Activated T-helper 17 cell treated with anti-CD3 and anti-CD28 coated beads, Interleukin-2, amount 50 U/mL, for 72 hours (primary cell): ENCODE measurements at places on chromosomes 5 and 9.

- no peak for ATAC-seq
These were observed 64.4 kb upstream of the ANGPTL2 start for GRCh38 chr9:127186806-127187205.

DNA sequence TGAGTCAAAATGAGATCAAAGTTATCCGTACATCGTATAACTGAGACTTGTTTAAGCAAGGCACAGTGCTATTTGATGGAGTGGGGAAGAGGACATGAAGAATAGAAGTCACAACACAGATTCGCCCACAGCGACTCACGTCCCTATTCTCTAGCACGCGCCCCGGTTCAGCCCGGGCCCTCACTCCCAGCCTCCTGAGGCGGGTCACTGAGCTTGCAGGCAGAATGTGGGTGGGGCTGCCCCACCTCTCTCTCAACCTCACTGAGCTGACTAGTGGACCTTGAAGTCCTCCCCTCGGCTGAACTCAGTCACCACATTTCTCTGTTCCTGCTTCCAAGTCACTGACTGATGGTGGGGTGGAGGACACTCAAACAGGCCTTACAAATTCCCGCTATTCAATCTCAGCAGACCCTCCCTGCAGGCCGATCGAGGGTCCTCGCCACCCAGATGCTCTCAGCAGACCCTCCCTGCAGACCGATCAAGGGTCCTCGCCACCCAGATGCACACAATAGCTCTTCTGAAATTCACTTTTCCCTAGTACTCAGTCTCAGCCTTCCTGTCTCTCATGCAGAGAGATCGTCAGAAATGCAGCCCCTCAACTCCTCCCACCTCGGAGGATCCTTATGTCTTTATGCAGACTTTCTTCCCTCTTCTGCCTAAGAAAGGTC is 12.9 kb downstream of the GLDC start:
- no peak for ATAC-seq

DNA sequence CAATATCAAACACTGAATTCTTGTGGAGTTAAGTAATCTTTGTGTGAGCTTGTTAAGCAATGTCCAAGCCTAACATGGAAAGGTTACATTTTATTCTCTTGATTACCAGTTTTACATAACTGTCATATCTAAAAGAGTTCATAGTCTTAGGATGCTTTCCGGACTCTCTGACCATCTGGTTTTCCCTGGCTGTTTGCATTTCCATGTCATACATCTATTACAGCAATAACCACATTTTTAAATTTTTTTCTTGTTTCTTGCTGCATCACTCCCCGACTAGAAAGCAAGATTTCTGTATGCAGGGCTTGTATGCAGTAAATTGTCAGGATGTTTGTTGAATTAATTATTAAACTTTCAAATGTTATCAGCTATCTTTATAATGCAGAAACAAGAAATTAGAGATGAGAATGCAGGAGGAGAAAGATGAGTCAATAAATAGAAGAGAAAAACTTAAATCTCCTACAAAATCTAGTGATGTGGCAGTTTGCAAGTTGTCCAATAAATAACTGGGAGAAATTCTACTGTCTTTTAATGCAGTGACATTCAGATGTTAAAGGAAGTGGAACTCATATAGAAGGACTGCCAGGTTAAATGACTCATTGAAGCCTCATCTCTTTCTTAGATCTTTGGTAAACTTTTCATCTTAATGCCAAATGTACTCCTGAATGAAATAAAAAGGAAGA is 179.6 kb upstream of the SGCD start:
- ATAC-seq: no peak

DNA sequence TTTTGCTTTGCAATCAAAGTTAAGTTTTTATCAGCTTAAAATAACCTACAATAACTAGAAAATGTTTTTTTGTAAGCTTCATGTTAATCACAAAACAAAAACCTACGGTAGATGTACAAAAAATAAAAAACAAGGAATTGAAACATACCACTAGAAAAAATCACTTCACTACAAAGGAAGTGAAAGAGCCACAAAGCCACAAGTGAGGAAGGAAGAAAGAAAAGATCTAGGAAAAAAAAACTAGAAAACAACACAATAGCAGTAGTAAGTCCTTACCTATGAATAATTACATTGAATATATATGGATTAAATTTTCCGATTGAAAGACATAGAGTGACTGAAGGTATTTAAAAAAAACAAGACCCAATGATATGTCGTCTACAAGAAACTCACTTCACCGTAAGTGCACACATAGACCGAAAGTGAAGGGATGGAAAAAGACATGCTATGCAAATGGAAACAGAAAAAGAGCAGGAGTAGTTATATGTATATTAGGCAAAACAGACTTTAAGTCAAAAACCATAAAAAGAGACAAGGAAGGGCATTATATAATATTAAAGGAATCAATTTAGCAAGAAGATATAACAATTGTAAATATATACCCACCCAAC is 13.4 kb upstream of the ZDHHC21 start:
- ATAC-seq: no peak

- ATAC-seq: no peak
These were observed 3.3 kb downstream of the SNAPC3 start for GRCh38 chr9:15426019-15426418.

GRCh38 chr5:36728697-36729543 is 122.5 kb downstream of the SLC1A3 start:
- ATAC-seq: peak; percentile 57

DNA sequence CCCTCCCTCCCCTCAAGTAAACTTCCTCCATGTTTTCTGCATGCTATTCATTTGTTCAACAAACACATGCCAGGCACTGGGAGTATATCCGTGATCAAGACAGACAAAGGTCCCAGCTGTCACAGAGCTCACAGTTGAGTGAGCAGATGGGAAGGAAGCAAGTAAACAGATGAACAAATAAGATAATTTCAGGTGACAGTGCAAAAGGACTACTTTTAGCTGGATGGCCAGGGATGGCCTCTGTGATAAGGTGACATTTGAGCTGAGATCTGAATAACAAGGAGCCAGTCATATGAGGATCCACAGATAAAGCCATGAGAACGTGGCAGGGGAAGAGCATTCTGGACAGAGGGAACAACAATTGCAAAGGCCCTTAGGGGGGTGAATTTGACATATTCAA is 121.7 kb upstream of the RAD23B start:
- ATAC-seq: no peak

DNA sequence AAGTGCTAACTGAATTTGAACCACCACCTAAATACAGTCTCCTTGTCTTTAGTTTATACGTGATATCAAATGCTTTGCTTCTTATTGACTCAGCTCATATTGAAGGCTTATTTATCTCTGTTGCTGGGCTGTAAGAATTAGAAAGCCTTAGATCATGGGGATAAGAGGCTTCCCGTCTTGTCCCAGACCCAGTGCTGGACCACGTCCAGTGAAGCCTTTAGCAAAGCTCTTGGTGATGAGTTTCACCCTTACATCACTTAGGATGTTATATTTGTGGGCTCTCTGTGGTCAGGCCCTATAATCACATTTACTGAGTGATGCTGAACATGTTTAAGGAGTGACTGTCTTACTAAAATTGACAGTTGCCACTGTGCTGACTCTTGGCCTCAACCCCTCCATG is 11.2 kb downstream of the FAM240B start:
- no peak for ATAC-seq

GRCh38 chr9:95509851-95510708 is 6.7 kb downstream of the PTCH1 start:
- no peak for ATAC-seq

DNA sequence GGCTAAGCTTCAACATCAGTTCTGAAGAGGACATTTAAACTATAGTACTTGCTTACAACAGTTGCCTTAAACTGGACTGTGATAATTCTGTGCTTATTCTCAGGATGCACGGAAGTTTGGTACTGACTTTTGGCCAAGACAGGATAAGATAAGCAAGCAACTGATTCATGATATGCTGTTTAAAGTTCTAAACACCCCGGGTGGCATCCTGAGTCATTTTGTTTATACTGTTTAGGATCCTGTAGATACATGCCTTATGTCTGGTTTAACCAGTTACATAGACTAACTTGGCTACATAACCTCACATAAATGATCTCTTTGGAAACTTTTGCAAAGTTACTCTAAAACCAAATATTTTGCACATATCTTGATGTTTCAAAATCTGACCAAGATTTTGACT is 95.9 kb downstream of the CDH9 start:
- ATAC-seq: no peak

- no peak for ATAC-seq
These were observed 204.0 kb upstream of the PRDM9 start for GRCh38 chr5:23303435-23303834.

- peak; percentile 84 for ATAC-seq
These were observed 23.5 kb upstream of the ALDOB start for GRCh38 chr9:101458963-101459631.

- no peak for ATAC-seq
These were observed 17.5 kb downstream of the PALM2AKAP2 start for GRCh38 chr9:109797509-109797908.

DNA sequence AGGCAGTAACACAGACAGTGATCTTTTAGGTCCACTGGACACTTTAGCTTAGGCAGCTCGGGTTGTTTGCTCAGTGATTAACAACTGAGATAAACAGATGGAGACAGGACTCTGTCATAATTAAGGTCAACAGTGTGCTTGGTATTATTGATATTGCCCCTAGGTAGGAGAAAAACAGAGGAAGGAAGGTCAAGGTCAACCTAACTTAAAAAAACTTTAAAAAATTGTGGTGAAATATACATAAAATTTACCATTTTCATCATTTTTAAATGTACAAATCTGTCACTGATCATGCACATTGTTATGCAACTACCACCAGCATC is 2.1 kb upstream of the HSPA4 start:
- ATAC-seq: no peak

DNA sequence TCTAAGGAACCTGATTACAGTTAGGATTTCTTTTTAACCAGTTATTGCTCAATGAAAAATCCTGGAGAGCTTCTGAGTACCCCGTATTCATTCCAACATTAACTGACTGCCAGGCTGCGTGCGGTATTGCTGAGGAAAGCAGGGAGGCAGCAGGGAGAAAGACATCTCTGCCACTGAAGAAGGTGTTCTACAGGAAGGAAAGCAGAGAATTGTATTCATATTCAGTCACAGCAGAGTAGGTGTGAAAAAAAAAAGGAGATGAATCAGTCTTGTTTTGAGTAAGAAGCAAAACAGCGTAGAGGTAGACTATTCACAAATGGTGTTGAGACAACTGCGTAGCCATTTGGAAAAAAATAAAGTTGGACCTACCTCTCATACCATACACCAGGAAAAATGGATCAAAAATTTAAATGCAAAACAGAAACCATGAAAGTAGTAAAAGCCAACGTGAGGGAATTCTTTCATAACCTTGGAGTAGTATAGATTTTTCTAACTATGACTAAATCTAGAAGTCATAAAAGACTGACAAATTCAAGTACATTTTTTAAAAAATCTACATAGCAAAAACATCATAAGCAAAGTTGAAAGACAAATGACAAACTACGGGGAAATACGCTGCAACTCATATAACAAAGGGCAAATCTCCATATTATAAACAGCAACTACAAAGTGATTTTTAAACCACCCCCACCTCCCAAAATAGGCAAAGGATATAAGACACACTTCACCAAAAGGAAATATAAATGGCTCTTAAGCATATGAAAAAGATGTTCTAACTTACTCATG is 9.9 kb upstream of the NR4A3 start:
- peak; percentile 81 for ATAC-seq

- no peak for ATAC-seq
These were observed 156.4 kb upstream of the RFX3 start for GRCh38 chr9:3682186-3682585.

DNA sequence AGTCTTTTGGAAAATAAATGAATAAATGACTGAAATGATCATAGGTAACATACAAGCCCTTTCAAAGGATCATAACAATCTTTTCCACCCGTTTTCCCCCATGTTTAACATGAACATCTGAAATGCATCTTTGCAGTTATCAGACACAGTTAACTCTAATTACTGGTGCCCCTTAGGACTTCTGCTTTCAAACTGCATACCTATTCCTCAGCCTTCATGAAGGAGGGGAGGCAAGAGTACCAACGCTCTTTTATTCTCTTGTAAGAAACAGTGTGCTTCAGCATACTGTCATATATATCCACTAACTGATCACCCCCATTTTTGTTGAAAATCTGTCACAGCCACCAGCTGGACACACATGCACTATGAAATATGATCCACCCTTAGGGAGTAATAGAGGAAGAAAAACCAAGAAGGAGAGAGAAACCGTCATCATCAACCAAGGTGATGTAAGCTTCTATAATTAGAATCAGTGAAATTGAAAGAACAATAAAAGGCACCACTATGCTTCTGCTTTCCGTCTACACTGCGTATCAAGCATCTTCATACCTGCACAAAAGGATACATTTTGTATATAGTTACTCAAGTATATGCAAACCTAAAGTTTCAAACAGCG is 98.7 kb downstream of the RAPGEF6 start:
- peak; percentile 57 for ATAC-seq

DNA sequence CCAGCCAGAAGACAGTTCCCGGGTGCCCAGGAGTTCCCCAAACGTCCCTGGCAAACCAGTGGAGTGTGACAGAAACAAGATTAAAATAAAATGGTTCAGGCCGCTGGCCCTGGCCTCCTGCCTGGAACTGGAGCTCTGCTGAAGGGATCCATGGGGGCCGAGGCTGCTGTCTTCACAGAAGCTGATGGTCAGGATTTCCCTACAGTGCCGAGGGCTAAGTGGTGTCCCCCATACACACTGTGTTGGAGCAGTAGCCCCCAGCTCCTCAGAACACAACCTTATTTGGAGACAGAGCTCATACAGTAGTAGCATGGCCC is 55.9 kb downstream of the MRPL36 start:
- no peak for ATAC-seq

- ATAC-seq: no peak
These were observed 15.6 kb upstream of the ARAP3 start for GRCh38 chr5:141697586-141697985.

DNA sequence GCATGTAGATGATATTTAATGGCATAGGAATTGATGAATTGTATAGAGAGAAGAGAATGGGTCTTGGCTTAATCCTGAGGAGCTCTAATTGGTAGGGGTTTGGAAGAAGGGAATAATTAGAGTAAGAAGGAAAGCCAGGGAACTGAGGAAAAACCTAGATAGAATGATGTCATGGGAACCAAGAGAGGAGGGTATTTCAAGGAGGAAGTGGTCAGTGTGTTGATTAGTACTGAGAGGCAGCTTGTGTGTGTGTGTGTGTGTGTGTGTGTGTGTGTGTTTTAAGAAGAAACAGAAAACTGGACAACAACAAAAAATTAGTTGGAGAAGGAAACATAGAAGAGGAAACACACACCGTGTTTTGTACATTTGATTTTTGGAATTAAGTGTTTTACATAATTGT is 42.8 kb downstream of the MAST4 start:
- ATAC-seq: no peak

- ATAC-seq: no peak
These were observed 72.7 kb upstream of the SLC25A48 start for GRCh38 chr5:135761746-135762145.

GRCh38 chr5:10875201-10875768 is 114.3 kb upstream of the DAP start:
- ATAC-seq: no peak

- ATAC-seq: no peak
These were observed 223.4 kb upstream of the FAM174A start for GRCh38 chr5:100311806-100312205.
